ENCODE measurements at places on chromosomes 4 and X.

DNA sequence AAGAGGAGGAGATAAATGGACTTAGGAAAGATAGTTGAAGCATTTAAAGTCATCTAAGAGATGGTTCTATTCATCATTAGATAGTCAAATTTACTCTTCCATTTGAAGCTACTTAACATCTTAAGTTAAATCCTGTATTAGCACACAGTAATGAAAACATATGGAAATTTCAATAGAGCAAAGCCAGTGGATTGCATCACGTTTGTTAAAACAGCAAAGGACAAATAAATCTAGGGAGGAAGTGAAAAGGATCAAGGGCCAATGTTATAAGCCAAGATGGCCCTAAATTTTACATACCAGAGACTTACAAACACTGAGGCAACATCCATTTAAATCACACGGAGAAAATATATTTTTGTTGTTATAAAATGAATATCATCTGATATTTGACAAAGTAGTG lies 602.8 kb downstream of the INPP4B start:
- DNase-seq = no peak

DNA sequence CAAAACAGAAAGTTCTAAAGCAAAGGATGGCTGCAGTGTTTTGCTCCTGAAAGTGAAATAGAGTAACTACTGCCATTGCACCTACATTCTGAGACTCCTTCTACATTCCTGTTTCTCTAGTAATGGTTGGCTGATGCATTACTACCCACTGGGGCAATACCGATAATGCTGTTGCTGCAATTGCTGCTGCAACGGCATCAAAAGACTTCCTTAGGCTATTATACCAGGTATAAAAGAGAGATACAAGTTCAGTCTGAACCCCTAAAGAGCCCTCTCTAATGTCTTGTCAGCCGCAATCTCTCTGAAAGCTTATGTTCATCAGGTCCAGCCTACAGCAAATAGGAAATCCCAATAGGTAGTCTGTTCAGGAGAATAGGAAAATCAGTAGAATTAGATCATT lies 338.4 kb downstream of the PABPC4L start:
- no peak for DNase-seq

GRCh38 chr4:127006446-127006877 lies 626.3 kb upstream of the INTU start:
- DNase-seq = no peak

GRCh38 chr4:183443655-183444213 lies 702 bp upstream of the CDKN2AIP start:
- DNase-seq = no peak

GRCh38 chrX:130896026-130896425 lies 7.0 kb downstream of the ENOX2 start:
- no peak for DNase-seq

GRCh38 chr4:107470173-107470572 lies 249.9 kb downstream of the PAPSS1 start:
- DNase-seq = no peak

DNA sequence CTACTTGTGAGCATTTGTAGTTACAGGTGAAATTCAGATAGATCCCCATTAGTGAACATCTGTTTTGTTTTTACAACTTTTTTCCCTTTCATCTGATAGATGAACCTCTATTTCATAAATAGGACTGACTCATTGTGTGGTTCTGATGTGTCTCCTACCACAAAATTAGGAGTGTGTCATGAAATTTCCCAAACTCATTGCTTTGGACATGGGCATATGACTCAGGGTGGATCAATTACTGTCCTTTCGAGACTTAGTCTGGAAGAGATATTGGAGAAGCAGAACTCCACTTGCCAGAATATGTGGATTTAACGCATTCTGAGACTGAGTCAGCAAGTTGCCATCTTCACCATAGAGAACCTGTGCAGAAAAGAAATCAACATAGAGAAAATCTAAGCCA lies 53.5 kb upstream of the PCDH10 start:
- DNase-seq = no peak

GRCh38 chr4:186725469-186726425 lies 2.1 kb upstream of the FAT1 start:
- DNase-seq = peak; percentile 29

GRCh38 chrX:17597836-17598439 lies 139.4 kb upstream of the SCML1 start:
- DNase-seq = no peak

- peak; percentile 53 for DNase-seq
Measured at GRCh38 chr4:152255437-152255836, 280.5 kb downstream of the FBXW7 start.

GRCh38 chrX:130772105-130772775 lies 130.8 kb downstream of the ENOX2 start:
- DNase-seq = no peak

DNA sequence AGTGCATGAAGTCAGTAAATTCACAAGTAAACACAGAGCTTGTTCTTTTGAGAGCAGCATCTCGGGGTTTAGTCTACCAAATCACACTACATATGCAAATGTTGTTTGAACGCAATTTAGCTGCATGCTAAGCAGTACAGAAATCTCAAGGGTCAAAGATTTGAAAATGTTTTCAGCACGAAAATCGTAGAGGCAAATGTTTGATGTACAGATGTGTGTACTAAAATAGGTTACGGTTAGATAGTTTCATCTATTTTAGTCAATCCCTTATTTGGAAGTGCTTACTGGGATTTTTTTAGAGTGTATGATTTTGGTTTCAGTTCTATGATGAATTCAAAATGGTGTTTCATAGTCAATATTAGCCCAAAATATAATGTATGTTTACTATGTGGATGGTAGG lies 1928.2 kb upstream of the TENM3 start:
- no peak for DNase-seq

DNA sequence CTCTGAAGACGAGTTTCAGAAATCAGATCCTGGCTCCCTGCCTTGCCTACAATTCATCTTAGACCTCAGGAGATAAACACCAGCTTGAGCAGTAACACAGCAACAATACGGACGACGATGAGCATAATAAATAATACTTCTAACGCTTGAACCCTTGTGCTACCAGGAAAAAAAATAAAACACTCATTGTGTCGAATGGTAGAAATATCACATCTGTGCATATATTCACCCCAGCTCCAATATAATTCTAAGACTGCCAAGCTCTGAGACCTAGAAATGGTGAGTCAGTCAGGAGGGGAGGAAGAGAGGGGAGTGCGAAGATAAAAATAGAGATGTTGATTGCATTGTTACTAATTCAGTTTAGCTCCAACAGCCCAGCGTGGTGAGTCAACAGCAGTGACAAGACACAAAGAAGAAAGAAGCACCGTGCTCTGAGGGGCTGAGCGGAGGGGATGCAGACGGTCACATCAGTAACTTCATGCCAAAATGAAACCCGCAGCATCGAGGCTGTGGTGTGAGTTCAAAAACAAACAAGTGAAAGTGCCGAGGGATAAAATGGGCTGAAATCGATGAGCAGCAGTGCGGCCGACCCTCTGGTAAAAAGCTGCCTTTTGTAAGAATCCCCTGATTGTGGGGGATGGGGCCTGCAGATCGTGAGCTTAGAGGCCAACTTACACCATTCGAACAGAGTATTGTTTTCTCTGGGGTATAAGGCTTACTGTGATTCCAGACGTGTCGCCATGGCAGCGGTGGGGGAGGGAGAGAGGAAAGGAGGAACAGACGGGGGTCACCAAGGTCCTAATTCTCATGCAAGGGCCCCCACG lies 150.4 kb downstream of the MGST2 start:
- DNase-seq = no peak

- no peak for DNase-seq
Measured at GRCh38 chrX:72115380-72115779, 16.3 kb downstream of the RTL5 start.
